Skin of body (tissue), 3 donors: ENCODE measurements at places on chromosomes 1 and 21. TPM values are rescaled to one million over a fixed set of nuclear protein-coding genes. Genes with fewer than 3 reads are reported as not detected.

The ACKR1 gene
- 8.5 TPM for total RNA-seq

The NLRP3 gene
- total RNA-seq = 2.8 TPM

The MTARC1 gene
- total RNA-seq = 15.5 TPM

The S1PR1 gene
- 15.2 TPM for total RNA-seq

The HSPB7 gene
- 3.0 TPM for total RNA-seq

The HSF2BP gene
- 0.89 TPM for total RNA-seq

GRCh38 chr1:85615586-85616363 is 35.2 kb downstream of the CCN1 start:
- peak; percentile 81 for DNase-seq

DNA sequence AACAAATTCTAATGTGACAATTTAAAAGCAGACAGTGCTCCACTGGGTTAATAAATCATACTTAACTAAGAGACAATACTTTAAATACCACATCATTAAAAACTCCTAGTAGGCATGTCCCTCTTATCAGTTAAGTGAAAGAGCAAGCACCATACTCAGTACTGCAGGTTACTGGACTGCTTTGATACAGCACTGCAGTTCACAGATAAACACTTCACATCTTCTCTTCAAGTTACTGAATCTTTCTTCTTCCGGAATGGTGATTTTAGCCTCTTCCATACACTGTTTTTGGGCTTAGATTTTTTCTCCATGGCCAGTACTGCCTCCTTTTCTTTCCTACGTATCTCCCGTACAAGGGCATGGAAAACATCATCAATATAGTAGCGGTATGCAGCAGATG is 11.0 kb downstream of the RIT1 start:
- DNase-seq = no peak

GRCh38 chr21:32278103-32278502 is 746 bp downstream of the MIS18A start:
- no peak for DNase-seq

GRCh38 chr21:29307718-29308455 is 9.2 kb downstream of the BACH1 start:
- DNase-seq = no peak

DNA sequence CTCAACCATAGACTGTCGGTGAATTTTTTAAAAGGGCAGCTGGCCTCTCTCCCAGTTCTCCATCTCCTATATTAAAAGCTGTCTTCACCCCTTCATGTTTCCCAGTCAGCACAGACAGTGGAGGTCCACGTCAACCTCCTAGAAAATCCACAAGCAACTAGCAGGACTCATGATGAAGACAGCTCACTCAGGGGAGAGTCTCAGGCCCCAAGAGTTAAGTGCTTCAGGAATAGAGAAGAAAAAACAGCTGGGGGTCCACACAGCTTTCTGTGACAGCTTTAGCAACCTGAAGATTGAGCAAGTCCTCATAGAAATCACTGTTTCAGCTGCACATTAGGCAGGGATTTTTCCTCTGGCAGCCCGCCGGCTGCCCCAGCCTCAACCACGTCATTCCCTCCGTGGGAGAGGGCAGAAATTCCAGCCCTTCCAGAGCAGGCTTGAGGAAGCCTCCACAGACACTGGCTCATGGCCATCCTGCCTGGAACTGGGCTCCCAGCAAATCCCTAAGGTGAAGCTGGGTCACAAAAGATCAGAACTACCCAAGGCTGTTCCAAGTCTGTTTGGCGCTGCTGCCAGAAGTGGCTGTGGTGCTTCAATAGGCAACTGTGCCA is 15.2 kb downstream of the GPR161 start:
- DNase-seq = peak; percentile 50

DNA sequence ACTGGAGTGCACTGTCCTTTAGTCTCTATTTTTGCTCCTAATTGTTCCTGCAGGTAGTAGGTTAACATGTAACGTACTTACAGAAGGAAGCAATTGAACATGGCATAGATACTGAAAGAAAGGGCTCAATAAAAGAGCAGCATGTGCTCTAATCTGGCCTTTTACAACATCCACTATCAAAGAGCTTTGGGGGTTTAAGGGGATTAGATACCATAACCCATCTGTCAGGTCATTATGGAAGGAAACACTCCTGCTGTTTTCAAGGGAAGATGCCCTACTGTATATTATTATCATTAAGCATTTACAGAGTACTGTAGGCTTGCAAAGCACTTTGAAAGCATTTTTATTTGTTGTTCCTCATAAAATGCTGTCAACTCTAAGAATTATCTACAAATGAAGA is 152.8 kb downstream of the TTLL7 start:
- no peak for DNase-seq

- DNase-seq = no peak
These were observed 780.6 kb downstream of the BRINP3 start for GRCh38 chr1:189697113-189697512.

DNA sequence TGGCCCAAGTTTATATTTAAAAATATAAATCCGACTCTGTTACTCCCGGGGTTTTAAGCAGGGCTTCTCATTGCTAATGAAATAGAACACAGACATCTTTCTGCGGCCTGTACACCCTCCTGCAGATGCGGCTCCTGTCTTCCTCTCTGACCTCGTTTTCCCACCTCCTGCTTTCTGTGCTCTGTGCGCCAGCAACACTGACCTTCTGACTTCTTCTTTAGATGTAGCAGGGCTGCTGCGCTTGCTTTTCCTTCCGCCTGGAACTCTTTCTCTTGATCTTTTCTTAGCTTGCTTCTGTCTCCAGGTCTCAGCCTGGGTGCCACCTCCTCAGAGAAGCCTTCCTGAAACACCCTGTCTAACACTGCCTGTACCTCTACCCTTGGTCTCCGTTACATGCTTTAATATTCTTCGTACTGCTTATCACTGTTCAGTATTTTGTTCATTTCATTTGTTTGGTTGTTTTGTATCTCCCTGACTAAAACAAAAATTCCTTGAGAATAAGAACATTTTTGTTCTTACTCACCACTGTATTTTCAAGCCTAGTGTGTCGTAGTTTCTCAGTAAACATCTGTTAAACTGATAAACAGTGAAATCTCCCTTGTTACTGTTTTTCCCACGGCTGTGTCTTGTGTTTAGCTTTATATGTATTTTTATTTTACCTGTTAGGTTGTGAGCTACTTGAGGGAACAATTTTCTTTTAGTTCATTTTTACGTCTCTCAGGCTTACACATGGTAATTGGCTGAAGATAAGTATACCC is 79.0 kb downstream of the ST3GAL3 start:
- no peak for DNase-seq

DNA sequence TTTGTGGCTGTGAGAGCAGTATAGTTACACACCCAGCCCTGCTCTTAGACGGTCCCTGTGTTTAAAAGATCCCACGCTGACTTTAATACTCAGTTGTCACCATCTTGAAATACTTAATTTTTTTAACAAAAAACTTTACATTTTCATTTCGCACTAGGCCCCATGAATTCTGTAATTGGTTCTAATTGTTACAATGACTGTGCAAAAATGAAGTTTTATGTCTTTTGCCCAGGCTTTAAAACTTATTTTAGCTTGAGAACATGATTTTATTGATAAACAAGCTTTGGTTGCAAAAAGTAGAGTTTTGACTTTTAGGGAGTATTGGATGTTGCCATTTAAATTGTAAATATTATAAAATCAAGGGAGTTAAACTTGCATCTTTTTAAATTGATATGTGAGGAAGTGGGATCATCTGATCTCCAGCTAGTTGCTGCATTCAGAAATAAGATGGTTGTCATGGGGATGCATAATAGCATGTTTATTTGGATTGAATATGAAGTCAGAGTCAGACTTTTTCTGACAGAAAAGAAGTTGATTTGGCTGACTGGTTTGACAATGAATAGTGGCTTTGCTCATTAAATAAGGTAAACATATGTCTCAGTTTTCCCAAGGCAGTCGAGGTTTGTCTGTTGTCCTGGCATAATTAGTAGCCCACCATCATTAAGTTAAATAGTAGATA is 23.0 kb upstream of the CRP start:
- DNase-seq = no peak

DNA sequence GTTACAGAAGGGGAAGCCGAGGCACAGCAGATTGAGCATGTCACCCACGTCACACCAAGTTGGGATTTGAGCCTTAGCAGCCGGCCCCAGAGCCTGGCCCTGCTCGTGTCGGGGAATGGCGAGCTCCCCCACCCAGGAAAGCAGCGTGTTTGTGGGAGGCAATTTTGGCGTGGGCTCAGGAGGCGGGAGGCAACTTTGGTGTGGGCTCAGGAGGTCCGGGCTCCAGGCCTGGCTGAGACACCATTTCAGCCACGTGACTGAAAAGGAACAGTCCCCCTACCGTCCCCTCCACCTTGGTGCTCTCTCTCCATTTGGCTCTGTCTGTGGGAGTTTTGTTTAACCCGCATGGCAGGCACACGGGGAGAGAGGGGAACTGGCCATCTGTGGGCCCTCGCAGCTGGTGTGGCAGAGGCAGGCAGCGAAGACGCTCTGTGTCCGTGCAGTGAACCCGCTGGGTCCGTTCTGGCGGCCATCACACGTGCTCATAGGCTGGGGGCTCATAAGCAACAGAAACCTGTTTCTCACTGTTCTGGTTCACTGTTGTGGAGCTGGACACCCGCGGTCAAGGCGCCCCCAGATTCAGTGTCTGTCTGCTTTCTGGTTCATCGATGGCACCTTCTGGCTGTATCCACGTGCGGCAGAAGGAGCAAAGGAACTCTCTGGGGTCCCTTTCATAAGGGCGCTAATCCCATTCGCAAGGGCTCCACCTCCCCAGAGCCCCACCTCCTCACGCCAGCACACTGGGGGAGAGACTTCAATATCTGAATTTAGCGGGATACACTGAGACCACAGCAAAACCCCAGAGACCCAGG is 110.2 kb downstream of the CRYAA start:
- no peak for DNase-seq

DNA sequence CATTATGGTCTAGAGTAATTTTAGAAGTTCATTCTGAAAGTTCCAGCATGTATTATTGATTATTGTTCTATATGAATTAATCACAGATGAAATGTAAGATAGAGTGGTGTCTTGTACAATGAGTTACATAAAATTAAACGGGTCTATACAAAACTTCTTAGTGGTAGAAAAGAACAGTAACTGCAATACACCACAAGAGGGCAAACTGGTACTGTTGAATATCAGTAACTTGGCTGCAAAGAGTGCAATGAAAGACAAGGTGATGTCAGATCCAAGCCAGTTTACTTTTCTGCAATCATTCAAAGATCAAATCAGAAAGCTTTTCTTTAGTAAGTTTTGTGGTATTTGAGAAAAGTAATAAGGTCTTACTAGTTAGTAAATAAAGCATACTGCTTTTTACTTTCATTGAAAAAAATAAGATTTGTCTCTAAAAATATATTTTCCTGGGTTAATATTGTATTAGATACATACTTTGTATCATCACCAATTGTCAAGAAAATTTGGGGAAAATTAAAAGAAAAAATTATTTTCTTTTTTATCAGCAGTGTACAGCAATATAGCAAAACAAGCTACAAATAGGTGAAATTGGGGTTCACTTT is 66.4 kb upstream of the BTG3 start:
- peak; percentile 71 for DNase-seq

- no peak for DNase-seq
These were observed 22.2 kb upstream of the KCNJ15 start for GRCh38 chr21:38234395-38235142.

DNA sequence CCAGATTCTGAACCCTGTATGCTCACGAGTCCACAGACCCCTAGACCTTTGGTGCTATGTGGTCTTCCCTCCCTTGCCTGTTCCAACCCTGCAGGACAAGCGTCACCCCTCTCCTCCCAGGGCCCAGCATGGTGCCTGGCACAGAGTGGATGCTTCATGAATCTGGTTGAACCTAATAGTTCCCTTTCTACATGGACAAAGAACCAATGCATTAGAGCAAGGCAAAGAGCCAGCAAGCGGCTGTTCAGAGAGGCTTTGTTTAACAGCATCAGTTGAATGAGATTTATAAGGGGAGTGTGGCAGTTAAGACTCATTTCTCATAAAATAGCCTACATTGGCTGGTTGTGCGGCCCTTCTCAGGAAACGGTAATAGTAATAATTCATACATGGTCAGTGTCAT is 14.9 kb downstream of the SLC26A9 start:
- DNase-seq = no peak

GRCh38 chr1:107499139-107499744 is 358.4 kb downstream of the NTNG1 start:
- DNase-seq = no peak

DNA sequence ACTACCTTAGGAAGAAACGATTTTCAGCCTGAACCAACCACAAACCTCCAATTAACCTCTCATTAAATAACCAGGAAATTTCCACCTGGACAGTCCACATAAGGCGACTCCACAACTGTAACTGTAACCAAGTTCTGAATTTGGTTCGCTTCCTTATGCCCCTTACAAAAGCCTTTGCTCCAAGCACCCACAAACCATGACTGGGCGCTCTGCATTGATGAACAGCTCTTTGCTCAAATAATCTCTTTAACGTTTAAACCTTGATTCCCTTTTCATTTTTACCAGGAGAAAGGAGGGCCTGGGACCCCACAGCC is 38.2 kb upstream of the ZNF124 start:
- DNase-seq = no peak

DNA sequence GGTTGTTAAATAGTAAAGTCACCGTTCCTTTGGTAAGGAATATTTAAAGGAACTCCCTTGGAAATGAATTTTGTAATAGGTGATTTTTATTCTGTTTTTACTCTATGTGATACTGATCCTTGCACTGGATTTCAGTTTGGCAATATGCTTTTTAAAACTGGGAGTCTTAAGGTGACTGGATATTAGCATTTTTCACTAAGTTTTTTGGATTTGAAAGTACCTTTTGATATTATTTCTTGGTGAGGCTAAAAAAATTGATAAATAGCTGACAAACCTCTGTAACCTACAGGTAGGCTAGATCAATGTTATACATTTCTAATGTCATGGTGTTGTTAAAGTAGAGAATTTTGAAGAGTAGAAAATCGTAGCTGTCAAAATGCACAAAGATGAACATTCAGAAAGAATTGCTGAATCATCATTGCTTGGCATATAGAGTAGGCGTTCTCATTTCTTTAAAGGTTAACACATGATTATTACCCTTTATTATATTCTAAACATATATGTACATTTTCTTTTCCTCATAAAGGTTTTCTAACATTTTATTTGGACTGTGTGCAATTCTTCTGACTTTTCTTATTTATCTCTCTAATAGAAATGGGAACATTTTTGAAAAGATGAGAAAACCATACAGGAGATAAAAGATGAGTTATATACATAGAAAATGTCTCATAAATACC is 1.5 kb upstream of the DNAJB4 start:
- no peak for DNase-seq

GRCh38 chr1:51310871-51311613 is 19.3 kb downstream of the TTC39A start:
- no peak for DNase-seq

DNA sequence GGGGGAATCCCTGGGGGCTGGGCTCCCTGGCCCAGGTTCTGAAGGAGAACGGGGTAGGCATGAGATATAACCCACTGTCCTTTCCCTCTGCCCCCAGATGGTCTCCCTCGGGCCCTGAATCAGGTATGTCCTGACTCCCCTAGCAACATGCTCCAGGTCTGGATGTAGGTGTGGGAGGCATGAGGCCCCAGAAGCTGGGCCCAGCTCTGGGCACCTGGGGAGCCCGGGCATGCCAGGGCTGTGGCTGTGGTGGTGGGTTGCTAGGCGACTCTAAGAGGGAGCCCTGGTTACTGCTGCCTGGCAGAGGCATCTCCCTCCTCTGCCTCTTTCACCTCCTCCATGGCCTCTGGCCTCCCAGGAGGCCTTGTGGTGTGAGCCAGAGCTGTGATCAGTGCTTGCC is 16.2 kb downstream of the FOXO6 start:
- DNase-seq = no peak

- no peak for DNase-seq
These were observed 1.2 kb downstream of the MCOLN2 start for GRCh38 chr1:84995484-84996334.
